ENCODE measurements at places on chromosomes 16 and 17.

- no peak for DNase-seq
Measured at GRCh38 chr17:5785867-5786509, 201.7 kb upstream of the NLRP1 start.

DNA sequence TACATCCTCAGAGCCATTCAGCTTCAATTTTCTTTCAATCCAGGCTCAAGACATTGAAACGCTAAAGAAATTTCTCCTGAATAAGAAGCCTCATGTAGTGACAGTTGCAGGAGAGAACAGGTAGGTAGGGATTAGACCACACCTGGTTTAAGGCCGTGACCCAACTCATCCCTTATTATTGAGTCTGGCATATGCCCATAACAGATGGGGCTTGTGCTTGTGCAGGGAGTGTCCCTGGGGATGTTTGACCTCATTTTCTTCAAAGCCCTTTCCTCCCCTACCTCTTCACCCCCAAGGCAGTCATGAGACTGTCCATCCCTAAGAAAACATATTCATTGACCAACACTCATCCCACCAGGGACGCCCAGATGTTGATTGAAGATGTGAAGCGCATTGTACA lies 24.3 kb downstream of the SUPT6H start:
- no peak for DNase-seq

GRCh38 chr16:53369921-53370320 lies 64.3 kb upstream of the RBL2 start:
- no peak for DNase-seq

DNA sequence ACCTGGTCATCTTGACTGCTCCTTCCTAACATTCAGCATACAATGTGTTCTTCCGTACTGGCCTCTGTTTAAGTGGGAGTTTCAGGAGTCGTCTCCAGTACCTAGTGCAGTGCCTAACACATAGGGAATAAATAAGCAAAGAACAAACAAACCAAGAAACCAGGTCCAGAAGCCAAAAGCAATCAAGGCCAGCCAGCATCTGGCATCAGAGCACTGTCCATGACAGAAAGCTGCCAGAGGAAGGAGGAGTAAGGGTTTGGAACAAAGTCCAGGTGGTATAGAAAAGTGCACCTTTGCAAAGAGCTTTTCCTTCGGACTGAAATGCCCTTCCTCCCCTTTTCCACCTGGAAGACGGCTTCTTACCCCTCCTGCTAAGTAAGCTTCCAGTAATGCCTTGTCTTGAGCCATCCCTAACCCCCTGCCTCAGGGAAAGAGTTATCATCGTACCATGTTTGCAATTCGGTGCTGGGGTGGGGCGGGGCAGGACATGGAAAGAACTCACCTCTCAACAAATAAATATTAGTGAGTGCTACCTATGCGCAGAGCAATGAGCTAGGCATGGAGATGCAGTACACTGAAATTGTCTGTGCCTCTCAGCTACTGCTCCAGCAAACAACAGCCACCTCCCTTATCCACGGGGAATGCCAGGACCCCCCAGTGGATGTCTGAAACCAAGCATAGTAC lies 47.6 kb downstream of the C17orf67 start:
- DNase-seq = no peak

DNA sequence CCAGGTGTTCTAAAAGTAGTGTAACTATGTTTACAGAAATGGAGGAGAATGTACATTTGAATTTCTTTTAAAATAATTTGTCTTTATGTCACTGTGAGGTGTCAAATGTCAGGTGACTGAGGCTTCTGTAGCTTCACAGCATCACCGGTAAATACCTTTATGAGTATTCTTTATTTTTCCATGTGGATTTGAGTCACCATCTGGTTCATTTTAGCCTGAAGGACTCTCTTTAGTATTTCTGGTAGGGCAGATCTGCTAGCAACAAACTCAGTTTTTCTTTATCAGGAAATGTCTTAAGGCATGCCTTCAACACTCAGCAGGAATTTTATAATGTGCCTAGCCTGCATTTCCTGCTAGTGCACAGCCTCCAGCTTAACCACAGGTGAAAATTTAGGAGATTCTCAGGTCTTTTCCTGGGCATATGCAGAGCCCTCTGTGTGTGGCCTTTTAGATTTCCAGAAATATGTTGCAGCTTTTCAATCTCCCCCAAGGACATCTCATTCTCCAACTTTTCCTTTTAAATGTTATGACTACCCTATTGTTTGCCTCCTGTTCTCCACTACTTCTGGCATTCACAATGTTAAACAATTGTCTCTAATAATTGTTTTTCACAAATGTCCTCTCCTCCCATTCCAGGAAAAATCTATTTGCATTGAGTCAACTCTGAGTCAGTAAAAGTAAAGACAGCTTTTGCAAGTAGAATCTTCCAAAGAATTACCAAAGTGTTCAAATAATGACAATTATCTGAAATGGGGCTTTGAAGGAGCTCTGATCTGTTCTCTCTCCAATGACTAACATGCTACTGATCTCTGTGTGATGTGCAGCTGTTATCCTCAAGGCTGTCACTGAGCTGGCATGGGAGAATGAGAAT lies 239.4 kb upstream of the CPHXL start:
- DNase-seq = no peak

GRCh38 chr17:83127431-83128160 lies 48.2 kb downstream of the METRNL start:
- no peak for DNase-seq

- DNase-seq = no peak
Measured at GRCh38 chr17:80030730-80031410, 4.8 kb downstream of the TBC1D16 start.

DNA sequence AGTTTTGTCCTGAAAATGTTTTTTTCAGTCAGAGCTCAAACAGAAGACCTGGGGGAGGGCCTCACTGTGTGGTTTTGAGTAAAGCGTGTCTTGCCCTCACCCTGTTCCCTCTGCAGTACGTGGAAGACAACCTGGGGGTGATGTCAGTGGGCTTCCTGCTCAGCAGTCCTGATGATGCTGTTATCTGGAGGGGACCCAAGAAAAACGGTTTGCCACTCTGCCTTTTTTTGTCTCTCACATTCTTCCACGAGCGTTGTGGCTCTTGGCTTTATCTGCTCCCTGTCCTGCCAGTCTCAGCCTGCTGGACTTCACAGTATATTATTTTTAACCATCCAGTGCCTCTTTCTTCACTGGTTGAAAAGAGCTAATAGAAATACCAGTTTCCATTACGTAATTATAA lies 12.9 kb downstream of the NUBP1 start:
- no peak for DNase-seq

- no peak for DNase-seq
Measured at GRCh38 chr17:58271216-58271931, 9.4 kb downstream of the MPO start.

DNA sequence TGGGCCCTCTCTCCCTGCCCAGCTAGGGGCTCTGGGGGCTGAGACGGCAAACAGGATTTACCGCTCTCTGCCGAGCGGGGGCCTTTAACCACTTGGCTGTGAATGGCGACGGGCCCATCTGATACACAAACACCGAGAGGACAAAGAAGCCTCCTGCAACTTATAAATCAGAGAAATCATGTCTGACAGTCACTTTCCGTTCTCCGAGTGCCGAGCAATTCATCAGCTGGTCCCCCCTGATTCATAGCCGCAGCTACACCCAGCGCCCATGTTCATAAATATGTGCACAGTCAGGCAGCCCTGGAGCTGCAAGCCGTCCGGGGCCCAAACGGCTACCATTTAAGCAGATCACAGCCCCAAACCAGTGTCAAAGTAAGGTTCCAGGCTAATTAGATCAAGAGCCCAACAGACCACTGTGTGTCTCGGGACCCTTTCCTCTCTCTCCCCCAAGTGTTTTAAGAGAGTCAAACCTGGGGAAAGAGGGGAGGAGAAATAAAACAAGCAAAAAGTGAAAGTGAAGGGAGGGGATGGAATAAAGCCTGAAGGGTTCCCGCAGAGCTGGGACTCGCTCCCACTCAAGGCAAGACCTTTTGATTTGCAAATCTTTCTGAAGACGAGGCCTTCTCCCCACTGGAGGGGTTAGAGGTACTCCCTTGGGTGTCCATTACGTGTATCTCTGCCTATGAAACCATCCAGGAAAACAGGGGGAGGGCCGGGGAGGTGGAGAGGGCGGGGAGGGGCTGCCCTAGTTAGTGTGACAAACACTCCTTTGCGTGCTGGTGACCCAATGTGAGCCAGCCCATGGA lies 154.7 kb downstream of the C16orf78 start:
- peak; percentile 21 for DNase-seq

DNA sequence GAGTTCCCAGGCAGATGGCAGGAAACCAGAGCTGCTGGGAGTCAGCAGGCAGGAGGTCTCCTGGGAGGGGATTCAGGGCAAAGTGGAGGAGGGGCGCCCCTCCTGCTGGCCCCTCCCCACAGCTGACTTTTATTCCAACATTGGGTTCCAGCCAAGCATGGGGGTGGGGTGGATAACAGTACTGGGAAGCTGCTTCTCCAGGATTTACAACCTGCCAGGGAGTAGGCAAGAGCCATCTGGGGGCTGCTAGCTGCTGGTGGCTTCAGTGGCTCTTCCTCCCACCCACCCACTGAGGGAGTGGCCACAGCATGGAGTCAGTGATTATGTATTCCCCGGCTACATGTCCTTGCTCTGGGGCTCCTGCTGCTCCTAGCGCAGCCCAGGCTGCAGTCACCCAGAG lies 36.8 kb downstream of the TMEM132E start:
- no peak for DNase-seq

DNA sequence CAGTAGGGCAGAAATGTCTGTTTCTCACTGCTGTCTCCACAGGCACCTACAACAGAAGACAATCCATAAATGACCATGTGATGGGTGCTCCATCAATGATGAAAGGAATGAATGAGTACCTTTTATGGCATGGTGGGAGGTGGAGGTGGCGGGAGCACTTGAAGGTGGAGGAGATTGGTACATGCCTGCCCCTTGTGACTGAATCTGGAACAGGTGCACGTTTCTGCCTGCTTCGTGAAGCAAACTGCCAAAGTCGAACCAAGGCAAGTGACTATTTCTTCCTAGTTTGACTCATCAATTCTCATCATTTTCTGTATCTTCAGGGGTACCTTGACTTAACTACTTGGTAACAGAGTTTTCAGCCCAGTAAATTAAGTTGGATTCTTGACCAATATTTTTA lies 25.4 kb downstream of the CDRT15 start:
- DNase-seq = no peak

DNA sequence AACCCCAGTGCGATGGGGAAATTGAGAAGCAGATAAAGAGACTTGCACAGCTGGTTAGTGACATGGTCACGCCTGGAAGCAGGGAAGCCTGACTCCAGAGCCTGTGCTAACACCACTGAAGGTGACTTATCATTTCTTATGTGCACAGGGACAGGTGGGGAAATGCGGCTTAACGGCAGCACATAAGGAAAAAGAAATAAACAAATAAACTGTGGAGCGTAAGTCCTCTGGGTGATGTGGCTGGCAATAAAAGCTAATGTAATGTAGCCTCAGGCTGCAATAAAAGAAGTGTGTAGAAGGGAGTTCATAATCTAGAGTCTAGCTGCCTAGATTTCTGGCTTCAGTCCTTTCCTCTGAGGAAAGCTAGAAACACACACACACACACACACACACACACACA lies 10.6 kb downstream of the CDH11 start:
- DNase-seq = no peak

DNA sequence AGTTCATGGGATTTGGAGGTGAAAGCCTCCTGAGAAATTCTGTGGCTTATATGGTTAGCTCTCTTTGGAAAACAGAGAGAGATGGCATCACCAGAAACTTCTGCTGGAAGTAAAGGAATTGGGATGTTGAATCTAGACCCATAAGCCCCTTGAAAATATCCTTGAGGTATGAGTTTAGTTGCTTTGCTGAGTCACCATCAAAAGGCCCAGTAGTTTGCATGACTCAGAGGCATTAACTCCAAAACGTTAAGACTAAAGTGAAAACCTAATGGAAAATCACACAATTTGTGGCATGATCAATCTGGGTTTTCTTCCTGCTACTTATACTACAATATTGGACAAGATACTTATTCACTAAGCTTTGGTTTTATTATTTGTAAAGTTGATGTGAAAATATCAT lies 349.2 kb upstream of the SALL1 start:
- DNase-seq = no peak

DNA sequence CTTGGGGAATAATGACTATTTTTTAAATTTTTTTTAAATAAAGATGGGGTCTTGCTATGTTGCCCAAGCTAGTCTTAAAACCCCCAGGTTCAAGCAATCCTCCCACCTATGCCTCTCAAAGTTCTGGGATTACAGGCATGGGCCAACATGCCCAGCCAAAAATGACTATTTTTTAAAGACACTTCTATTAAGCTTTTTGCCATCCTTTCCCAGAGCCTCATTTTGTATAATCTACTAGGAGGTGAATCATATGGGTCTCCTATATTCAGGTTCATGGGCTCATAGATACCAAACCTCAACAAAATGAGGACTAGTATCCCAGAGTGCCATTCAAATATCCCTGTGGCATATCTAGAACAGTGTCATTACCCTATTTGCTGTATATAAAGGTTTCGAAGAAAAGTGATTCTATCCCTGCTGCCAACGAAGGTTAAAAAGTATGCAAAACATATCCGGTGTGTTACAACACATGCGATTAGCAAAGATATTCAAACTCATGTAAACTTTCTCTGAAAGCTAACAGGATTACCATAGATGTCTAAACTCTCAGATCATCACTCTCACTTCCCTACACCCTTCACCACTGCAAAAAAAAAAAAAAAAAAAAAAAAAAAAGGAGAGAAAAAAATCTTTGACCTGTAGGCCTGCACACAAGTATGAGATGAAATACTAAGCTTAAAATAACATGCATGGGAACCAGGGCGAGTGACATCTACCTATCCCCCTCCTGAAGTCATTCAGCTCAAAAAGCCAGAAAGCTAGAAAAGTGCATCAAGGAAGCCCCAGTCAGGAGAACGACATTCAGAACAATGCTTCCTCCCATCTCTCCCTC lies 23.5 kb downstream of the XPO6 start:
- DNase-seq = no peak

GRCh38 chr17:58504826-58505351 lies 9.5 kb downstream of the MTMR4 start:
- DNase-seq = no peak

DNA sequence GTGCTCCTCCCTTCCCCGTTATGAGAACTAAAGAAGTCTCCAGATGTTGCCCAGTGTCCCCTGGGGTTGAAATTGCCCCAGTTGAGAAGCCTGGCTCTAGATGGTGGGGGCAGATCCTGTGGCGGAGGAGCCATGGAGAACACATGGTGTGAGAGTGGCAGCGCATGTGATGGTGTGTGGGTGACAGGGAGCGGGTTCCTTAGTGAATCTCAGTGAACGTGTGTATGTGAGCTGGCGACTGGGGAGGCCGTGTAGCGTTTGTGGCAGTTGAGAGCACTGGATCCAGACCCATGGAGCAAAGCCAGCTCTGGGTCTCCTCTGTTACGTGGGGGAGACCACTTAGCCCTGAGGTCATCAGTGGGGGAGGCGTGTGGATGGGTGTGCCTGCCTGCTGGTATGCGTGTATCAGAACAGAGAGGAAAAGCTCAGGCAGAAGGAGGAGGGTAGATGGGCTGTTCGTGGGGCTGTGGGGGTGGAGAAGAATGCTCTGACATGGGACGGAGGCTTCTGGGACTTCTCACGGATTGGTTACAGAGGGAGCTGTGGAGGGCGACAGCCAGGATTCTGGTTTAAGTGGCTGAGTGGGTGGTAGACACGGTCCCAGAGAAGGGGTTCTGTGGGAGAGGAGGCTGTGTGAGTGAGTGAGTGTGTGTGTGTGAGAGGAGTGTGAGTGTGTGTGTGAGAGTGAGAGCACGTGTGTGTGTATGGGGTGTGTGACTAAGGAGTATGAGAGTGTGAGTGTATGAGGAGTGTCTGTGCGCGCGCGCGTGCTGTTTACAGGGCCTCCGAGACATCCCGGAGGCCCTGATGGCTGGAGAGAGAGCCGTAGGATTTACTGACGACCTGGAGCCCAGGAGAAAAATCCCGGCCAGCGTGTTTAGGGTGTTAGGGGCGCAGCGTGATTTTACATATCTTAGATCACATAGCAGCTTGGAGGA lies 193.8 kb downstream of the SNX29 start:
- DNase-seq = no peak

GRCh38 chr16:71216714-71217113 lies 13.8 kb downstream of the HYDIN start:
- no peak for DNase-seq
